ENCODE measurements at places on chromosomes 11 and 22. TPM values are rescaled to one million over a fixed set of nuclear protein-coding genes. Genes with fewer than 3 reads are reported as not detected.

The OR8D4 gene
- not detected for total RNA-seq

The TSSK2 gene
- not detected for total RNA-seq

The ANO5 gene
- total RNA-seq = not detected

The OR8B3 gene
- not detected for total RNA-seq

The OR10A2 gene
- total RNA-seq = not detected

DNA sequence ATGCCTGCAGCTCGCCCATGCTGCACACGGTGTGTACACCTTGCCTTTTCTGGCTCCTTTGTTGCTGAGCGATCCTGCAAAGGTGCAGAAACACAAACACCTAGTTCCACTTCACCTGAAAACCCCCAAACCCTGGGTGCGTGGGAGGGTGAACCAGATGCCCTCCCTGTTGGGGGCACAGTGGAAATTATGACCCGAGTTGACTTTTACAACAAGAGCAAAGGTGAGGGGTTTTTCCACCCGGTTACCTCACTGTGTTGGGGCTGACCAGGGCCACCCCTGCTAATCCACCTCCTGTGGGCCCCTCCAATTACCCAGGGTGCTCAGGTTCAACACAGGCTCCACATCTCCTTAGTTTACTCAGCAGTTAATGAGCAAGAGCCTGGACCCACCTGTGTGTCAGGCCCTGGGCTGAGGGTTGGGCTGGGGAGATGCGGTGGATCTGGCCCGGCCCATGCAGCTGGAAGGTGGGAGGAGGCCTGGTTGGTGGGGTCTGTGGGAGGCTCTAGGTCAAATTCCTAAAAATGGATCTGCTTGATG lies 42.1 kb downstream of the LRRC32 start:
- no peak for DNase-seq

- no peak for DNase-seq
These were observed 4.9 kb upstream of the SOX6 start for GRCh38 chr11:16361108-16361865.

DNA sequence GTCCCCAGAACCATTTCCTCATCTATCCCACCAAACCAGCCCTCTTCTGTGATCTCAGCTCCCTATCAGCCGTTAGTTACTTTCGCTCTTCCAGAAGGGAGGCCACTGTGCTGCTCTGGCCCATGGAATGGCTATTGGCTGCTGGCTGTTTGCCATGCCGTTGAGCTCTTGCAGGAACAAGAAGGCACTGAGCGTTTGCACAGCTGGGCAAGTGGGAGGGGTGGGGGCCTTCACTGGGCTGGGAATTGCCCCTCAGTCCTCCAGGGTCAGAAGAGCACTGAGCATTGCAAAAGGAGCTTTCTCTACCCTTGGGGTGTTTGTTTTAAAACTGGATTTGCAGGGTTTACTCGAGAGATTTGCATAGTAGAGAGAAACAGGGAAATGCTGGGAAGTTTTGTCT lies 129.0 kb upstream of the PARVA start:
- DNase-seq = no peak

GRCh38 chr11:117444711-117445658 lies 117.3 kb downstream of the CEP164 start:
- DNase-seq = no peak

DNA sequence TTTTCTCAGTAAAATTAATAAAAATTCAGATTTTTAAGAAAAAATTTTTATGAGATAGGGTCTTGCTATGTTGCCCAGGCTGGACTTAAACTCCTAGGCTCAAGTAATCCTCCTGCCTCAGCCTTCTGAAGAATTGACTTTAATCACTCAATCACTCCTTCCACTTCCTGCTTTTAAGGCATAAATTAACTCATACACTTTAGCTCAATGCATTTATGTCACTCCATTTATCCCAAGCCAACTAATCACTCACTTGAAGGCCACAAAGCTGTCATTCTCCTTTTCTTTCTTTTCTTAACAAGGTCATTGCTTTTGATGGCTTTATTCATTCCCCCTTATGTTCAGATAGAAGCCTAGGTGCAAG lies 877 bp downstream of the ALG9 start:
- DNase-seq = no peak

Data from GM23248 (cell line).